ENCODE measurements at places on chromosomes 7 and 10.

- DNase-seq = no peak
Measured at GRCh38 chr10:23035569-23035968, 59.8 kb upstream of the MSRB2 start.

- DNase-seq = no peak
Measured at GRCh38 chr7:101432316-101432715, 69.6 kb downstream of the COL26A1 start.

GRCh38 chr10:4196183-4196582 lies 411.2 kb upstream of the KLF6 start:
- DNase-seq = no peak

GRCh38 chr10:78236416-78237015 lies 202.9 kb downstream of the RPS24 start:
- no peak for DNase-seq

GRCh38 chr7:6188389-6188788 lies 84.0 kb downstream of the CYTH3 start:
- no peak for DNase-seq

- DNase-seq = no peak
Measured at GRCh38 chr7:5173496-5173895, 16.5 kb upstream of the WIPI2 start.

GRCh38 chr7:99392659-99393354 lies 15.6 kb downstream of the PDAP1 start:
- peak; percentile 87 for DNase-seq

GRCh38 chr10:23540401-23541030 lies 101.6 kb downstream of the OTUD1 start:
- DNase-seq = no peak

DNA sequence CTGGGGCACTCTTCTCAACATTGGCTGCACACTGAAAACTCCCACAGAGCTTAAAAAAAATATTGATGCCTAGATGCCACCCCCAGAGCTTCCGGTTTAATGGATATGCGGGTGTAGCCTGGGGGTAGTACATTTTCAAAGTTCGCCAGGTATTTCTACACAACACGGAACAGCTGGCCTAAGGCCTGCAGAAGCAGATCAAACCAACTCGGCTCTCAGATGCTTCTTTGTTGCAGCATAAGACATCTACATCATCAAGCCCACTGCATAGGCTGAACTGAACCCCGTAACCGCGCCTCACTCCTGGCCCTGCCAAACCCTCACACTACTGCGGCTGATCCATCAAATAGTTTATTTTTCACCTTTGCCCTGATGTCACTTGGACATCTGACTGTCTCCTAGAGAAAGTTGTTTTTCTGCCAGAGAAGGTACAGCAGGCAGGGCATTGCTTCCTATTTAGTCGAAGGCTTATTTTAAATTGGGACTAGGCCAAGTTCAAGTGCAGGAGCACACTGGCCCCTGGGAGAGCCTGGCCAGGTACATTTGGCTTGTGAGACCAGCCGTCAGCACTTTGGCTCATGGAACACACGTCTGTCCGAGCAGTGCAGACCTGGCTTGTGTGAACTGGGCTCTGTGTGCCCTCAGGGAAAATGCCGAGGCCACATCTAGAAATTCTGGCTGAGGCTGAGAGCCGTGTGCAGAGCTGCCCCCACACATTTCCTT lies 113.3 kb downstream of the TACC2 start:
- no peak for DNase-seq

- DNase-seq = no peak
Measured at GRCh38 chr7:134028853-134029252, 98.3 kb upstream of the LRGUK start.

DNA sequence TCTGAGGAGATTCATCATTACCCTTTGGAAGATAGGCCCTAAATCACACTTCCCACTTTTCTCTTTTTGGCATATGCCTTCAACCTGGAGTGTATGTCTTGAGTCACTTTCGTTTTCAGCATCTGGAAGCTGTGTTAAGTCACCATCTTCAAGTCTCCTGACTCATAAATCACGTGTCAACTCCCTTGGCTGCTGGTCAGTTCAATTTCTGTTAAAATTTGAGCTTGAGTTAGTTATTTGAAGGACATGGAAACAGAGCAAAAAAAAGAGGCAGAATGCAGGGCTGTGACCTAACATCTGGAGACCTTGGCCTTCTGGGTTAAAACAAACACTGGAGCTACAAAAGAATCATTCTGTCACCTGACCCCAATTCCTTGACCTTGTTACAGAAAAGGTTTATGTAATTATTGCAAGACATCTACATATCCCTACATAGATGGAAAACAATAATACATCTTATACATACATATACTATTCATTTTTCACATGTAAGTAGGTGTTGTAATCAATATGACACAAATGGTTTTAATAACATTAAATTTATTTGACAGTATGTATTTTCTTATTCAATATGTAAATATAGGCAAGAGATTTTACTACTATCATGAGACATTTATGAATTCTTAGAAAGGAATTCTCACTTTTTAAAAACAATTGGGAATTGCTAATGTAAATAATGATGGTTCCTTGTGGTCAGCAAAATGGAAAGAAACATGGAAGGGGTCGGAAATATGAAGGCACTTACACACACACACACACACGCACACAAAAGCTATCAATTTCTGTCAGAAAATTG lies 169.7 kb upstream of the PHYHIPL start:
- DNase-seq = no peak

DNA sequence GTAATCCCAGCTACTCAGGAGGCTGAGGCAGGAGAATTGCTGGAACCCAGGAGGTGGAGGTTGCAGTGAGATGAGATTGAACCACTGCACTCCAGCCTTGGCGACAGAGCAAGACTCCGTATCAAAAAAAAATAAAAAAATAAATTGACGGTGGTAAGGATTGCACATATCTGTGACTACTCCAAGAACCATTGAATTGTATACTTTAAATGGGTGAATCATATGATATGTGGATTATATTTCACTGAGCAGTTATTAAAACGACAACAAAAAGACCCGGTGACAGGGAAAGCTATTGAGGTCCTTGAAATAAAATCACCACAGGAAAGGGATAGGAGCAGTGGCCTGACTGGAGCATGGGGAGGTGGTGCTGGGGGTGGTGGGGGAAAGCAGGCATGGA lies 31.2 kb upstream of the COMTD1 start:
- no peak for DNase-seq

- DNase-seq = no peak
Measured at GRCh38 chr7:151820491-151821105, 56.3 kb downstream of the PRKAG2 start.

GRCh38 chr10:10609379-10609955 lies 408.2 kb upstream of the CELF2 start:
- no peak for DNase-seq

DNA sequence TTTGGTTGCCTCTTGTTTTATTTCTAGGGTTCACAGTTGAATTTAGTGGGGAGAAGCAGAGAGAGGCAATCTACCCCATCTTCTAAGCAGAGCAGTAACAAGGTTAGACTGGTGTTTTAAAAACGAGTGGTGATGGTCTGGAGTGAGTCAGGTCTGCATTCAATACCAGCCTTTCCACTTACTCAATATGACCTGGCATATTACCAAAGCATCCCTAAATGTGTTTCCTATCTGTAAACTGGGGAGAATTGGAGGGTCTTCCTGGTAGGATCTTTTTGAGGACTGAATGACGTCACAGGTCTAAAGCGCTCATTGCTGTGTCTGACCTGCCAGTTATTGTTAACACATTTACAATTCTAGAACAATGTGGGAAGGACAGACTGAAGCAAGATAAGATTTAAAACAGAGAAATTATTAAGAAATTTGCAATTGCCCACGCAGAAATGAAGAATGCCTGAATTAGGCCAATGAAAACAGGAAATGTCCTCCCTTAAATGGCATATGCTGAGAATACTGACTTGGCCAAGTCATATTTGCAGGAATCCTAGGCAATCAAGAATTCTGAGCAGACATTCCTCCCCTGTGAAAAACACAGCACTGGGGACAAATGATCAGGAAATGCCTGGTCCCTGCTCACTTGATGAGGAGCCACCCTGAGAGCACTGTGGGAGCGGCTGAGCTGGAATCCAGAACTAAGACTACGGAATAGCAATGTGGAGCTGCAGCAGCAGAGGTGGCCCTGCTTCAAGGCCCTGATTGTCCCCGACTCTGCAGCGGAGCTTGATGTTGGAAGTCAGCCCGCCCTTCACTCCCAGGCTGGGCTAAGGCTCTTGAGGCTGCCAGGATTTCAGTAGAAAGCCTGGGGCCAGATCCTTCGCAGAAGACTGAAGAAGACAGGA lies 184.5 kb upstream of the CXCL12 start:
- no peak for DNase-seq

DNA sequence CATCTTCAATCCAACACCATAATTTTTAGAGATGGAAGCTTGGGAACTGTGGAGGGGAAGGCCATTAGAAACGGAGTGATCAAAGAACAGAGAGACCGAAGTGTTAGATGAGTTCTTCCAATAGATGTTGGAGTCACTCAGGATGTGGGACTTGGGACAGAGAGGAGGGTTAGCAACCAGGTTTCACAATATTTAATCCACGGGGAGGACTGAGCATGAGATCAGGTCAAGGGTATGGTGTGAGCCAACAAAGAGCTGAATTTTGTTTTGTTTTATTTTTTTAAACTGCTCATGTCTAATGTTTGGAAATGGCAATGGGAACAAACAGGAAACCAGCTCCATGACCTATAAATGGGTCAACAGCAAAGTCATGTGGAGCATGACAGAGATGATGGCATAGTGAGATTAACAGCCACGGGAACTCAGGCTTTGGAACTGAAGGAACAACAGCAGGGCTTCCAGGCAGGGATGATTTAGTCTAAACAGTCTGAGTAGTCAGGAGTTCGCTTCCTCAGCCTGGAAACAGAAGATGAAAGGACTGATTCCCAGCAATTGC lies 38.9 kb upstream of the AMPH start:
- no peak for DNase-seq

DNA sequence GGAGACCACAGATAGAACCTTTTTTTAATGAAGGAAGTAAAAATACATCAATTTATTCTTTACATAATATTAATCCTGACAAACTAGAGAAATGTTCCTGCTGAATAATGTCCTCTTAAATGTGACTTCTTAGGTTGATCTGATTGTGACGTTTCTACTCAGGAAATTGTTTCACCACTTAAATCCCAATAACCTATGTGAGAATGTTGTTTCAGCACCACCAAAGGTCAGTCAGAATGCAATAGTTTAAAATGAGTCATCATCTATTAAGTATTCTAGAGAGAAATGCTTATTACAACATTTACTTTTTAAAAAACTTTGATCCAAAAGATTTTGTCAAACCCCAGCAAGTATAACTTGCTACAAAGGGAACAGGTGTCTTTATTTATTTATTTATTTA lies 155.4 kb upstream of the CACNA2D1 start:
- no peak for DNase-seq

DNA sequence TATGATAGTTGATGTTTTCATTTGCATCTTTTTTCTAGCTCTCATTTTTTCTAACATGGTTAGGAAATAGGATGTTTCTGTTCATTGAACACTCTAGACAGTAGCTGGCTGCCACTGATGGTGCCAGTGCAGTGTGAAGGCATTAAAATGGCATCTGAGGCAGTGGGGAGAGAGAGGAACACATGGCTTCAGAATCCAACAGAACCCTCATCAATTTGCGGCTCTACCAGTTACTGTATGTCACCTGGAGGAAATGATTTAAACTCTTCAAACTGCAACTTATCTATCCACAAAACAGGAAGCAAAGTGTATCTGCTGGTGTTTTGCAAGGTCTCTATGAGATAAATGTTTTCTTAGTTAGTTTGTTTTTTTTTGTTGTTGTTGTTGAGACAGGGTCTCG lies 305.2 kb upstream of the PRKCQ start:
- DNase-seq = no peak

DNA sequence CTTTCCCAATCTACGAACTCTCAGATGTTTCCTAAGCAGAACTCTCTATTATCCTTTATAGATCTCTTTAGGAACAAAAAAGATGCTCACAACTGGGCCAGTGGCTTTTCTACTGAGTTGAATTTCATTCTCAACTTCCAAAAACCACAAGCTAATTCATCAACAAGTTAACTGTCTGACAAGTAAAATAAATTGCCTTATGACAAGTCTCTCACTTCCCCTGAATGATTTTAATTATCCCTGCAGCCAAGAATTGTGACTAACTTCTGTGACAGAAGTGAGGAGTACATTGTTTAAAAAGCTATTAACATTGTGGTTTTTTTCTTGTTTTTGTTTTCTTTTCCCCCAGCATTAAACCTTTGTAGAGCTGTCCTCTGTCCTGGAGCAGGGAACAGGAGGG lies 343.1 kb downstream of the HPSE2 start:
- no peak for DNase-seq

GRCh38 chr10:3108033-3108432 lies 40.7 kb downstream of the PFKP start:
- no peak for DNase-seq

DNA sequence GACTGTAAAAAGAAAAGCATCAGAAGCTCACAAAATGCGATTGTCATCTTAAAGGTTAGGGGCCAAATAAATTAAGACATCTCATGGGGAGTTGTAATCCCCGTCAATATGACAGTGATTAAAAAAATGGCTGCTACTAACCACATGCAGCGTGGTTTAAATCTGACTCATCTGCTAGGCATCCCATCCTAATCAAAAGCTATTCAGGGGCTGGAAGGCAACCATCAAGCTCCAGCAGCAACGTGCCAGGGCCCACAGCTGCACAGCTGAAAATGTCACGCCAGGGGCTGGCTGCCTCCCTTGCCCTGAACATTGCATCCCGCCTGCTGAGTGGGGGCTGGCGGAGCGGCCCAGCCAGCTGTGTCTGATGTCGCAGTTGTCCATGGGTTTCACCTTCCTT lies 66.3 kb upstream of the FRMD4A start:
- no peak for DNase-seq

DNA sequence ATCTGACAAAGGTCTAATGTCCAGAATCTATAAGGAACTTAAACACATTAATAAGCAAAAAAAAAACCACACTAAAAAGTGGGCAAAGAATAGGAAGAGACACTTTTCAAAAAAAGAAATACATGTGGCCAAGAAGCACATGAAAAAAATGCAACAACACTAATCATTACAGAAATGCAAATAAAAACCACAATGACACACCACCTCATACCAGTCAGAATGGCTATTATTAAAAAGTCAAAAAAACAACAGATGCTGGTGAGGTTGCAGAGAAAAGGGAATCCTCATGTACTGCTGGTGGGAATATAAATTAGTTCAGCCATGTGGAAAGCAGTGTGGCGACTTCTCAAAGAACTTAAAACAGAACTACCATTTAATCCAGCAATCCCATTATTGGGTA lies 119.0 kb downstream of the LMBR1 start:
- DNase-seq = no peak

GRCh38 chr7:27995228-27995627 lies 185.4 kb downstream of the JAZF1 start:
- no peak for DNase-seq

All from CD4-positive, alpha-beta T cell (primary cell).